ENCODE measurements at places on chromosomes 2 and 18.

GRCh38 chr18:47838396-47838795, 92.1 kb downstream of the SMAD2 start:
- DNase-seq: no peak

GRCh38 chr18:68725346-68725745, 10.4 kb upstream of the TMX3 start:
- DNase-seq: no peak

- no peak for DNase-seq
Observed at GRCh38 chr2:26892922-26893524, 45.1 kb downstream of the DPYSL5 start.

GRCh38 chr2:21515903-21516302, 392.1 kb downstream of the TDRD15 start:
- DNase-seq: no peak

GRCh38 chr2:189179570-189179950, at the start of gene COL5A2:
Gene COL5A2 (minus strand): TSS chr2:189179761. CDS start chr2:189179604, 157 bp downstream.
- no peak for DNase-seq

DNA sequence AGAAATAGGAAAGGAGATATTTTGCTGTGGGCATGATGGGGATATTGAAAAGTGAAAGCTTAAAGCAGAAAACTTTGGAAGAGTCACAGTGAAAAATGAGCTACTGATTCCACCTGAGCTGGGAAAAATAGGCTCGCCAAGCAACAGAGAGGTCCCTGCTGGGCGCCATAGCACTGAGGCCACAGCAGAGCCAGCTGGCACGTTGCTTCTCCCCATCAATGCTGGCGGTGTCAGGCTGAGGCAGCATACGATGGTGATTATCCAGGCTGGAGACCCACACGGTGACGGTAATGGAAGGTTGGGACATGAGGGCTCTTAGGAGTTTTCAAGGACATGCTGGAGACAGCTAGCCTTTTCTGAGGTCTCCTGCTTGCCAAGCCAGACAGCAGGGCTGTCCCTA, 25.8 kb upstream of the DTNB start:
- DNase-seq: no peak

DNA sequence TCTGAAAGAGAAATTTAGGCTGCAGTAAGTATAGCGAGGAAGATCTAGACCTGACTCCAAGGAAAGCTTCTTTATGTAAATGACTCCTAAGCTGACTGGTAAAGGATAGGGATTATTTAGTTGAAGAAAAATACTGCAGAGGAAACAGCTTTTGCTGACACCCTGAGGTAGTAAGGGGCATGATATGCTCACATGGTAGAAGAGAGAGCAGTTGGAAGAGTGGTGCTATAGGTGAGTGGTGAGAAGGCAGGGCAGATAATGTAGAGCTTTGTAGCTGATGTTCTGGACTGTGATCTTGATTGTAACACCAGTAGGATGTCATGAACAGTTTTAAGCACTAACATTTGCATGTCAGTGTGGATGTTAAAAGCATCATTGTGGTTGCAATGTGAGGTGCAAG, 639.1 kb upstream of the SLC39A10 start:
- DNase-seq: no peak

DNA sequence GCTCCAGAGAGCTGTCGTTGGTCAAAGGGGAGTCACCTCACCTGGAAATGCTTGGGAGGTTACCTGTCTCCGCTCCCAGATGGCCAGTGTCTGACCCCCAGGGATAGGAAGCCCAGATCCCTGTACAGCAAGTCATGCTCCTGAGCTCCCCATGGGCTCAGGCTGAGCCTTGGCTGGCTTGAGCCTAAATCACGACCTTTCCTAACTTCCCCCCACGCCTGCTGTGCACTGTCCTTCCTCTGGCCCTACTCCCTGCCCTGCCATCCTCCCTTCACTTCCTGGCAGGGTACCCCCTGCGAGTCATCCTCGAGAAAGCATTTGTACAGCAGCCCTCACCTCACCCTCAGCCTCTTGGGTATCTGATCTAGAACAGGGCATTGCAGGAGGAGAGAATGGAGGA, 9.2 kb upstream of the HDAC4 start:
- no peak for DNase-seq

- no peak for DNase-seq
Observed at GRCh38 chr2:186980117-186980442, 131.1 kb upstream of the ZSWIM2 start.

DNA sequence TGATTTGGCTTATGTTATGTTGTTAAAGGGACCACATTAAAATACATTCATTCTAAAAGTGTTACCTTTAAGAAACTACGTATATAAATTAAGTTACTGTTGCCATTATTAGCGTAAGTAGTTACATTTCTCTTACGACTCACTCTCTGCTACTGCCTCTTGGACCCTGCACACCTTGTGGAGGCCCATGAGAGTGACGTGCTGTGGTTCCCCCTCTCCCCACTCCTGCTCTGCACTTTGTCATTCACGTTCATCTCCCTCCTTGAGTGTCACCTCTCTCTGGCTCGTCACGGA, 830 bp upstream of the MERTK start:
- DNase-seq: no peak

Data from effector CD8-positive, alpha-beta T cell (primary cell).